H9 (cell line): ENCODE measurements at places on chromosomes 6 and 20. TPM values are rescaled to one million over a fixed set of nuclear protein-coding genes. Genes with fewer than 3 reads are reported as not detected.

DNA sequence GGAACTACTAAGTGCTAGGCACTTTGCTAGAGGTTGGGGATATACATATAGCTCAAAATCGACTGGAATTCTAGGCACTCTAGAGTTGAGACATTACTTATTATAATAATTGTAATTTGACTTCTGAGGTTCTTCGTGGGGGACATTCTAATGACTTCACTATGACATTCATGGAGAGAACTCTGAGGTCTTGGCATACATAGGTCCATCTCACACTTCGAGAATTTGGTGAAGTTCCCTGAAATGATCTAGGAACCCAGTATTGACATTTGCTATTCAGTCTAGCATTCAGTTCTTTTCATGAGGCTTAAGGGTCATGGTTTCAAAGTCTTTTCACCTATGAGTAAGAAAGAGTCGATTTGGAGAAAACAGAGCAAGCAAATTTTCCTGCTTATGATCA, 446.6 kb upstream of the JAG1 start:
- DNase-seq: no peak

The FABP7 gene
- total RNA-seq: 3.3 and 3.9 TPM in 2 replicates

The CRYBG1 gene
- total RNA-seq: 5.6 and 5.7 TPM in 2 replicates

DNA sequence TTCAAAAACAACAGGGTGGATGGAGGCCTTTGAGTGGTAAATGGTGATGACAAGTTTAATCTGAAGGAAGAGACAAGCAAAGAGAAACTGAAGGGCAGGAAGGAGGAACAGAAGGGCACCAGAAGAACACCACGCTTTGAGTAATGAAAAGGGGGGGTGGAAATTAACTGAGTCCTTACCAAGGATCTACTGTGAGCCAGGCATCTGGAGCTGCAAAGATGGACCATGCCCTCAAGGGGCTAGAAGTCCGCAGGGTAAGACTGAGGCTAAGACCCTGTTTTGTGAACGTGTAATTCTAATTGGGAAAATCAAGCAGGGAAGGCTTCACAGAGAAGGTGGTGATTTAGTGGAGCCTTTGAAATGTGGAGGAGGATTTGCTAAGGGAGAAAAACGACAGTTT, 1.6 kb downstream of the NDRG3 start:
- DNase-seq: no peak

The HLA-DRB1 gene
- total RNA-seq: 24.7 and 25.9 TPM in 2 replicates

GRCh38 chr20:1392693-1393506, at the start of gene FKBP1A:
Gene FKBP1A, minus strand, starts transcription at chr20:1393054. Its CDS starts 56 bp downstream, at chr20:1392998.
- DNase-seq: peak; percentile 82

GRCh38 chr6:12295558-12296254, 5.5 kb downstream of the EDN1 start:
- DNase-seq: no peak

DNA sequence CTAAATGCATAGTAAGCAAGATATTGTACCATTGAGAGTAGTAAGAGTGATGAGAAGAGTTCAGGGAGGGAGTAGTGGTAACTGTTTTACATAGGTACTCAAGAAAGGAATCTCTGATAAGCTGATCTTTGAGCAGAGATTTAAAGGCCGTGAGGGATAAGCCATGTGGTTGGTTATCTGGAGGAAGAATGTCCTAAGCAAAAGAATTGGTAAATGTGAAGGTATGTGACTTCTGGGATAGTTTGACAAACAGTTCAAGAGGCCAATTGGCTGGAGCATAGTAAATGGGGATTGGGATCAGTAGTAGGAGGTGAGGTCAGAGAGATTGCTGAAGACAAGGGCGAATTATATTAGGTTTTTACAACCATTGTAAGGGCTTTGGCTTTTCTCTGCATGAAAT, 40.1 kb downstream of the PLCB1 start:
- no peak for DNase-seq

The ARMH2 gene
- total RNA-seq: not detected in 2 replicates
